ENCODE measurements at places on chromosomes 5 and 9.
A peak's percentile ranks its signal among the peaks of the same experiment; 100 is the strongest.

- DNase-seq = no peak
These were observed 19.4 kb downstream of the PSAT1 start for GRCh38 chr9:78316166-78316892.

GRCh38 chr9:134494273-134494815 lies 147.3 kb upstream of the COL5A1 start:
- no peak for DNase-seq

DNA sequence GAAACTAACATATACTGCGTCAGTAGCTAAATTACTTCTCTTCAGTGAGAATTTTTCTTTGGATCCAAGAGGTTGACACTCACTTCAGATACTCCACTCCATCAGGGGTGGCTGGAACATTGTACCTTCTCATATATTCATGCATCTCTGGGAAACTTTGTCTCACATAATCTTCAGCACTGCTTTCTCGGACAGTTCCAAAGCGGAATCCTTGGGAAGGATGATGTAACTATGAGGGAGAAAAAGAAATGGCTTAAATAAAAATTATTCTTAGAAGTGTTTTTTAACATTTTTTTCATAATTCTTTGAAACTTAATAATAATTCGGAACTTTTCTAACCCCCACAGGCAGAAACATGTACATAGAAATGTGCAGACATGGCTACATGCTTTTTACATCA lies 33.4 kb upstream of the PPP3R2 start:
- DNase-seq = no peak

GRCh38 chr5:10244342-10244944 lies 5.2 kb downstream of the ATPSCKMT start:
- DNase-seq = no peak

- DNase-seq = no peak
These were observed 1867.9 kb upstream of the NUDT12 start for GRCh38 chr5:105430516-105430915.

DNA sequence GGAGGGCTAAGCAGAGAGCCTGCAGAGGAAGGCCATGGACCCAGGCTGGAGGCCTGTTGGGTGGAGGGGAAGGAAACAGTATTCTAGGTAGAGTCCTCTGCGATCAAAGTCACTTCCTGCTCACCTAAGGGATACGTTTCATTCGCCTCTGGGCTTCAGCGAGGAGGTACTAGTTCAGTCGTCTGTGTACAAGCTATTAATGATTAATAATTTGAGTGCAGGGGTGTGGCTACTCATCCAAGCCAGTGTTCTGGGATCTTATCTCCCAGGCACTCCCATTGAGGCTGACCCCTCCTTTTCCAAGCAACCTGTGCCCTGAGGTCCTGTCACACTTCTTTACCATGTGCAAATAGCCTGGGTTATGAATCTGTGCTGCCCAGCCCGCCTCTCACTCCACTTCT lies 25.2 kb downstream of the RALGPS1 start:
- DNase-seq = no peak

DNA sequence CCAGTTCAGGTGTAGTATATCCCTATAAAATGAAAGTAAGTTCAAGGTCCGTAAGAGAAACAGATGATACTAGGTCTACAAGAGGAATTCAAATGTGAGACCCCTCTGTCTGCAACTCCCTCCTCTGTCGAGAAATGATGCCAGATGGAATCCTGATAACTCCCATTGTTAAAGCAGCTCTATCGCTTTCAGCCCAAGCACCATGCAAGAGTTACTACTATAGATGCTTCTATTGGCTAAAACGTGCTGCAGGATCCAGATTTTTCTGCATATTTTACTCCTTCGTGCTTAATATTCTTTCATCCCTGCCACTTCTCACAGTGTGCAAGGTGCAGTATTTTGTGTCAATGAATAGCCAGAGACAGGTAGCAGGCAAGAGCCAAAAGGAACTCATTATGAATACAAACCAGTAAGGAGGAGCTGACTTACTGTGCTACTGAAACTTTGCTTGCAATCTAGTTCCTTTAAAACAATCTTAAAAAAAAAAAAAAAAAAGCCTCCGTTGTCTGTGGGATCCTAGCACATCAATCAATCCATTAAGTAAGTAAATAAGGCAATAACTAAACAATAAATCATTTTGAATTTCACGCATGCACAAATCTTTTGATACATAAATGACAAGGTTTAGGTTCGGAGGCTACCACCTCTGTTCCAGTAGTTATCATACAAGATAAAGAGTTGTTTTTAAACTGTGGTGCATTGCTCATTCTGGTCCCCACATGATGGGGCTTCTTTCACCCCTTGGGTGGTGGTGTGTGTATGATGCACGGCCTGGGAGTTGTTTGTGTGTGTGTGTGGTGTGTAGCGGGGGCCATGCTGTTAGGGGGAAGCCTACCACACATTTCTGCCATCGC lies 151.1 kb upstream of the MPDZ start:
- no peak for DNase-seq

DNA sequence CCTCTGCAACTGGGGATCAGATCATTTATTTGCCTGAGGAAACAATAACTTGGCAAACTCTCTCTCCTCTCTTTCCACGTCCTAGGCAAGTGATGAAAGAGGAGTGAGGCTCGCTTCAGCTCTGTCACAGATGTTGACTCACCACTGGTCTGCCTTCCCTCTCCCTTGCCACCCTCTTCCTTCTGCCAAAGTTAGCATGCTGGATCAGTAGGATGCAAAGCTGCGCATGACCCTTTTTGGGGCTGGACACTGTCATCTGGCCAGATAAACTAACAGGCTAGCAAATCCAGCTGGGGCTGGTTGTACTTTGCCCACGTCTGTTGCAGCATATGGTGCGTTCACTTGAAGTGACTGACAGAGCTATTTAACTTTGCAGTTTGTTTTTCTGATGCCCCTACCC lies 36.2 kb upstream of the SMARCA2 start:
- peak; percentile 24 for DNase-seq

- DNase-seq = no peak
These were observed 130.1 kb upstream of the SLC44A1 start for GRCh38 chr9:105114318-105114717.

DNA sequence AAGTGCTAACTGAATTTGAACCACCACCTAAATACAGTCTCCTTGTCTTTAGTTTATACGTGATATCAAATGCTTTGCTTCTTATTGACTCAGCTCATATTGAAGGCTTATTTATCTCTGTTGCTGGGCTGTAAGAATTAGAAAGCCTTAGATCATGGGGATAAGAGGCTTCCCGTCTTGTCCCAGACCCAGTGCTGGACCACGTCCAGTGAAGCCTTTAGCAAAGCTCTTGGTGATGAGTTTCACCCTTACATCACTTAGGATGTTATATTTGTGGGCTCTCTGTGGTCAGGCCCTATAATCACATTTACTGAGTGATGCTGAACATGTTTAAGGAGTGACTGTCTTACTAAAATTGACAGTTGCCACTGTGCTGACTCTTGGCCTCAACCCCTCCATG lies 11.2 kb downstream of the FAM240B start:
- no peak for DNase-seq

- DNase-seq = no peak
These were observed 9.8 kb upstream of the PHYKPL start for GRCh38 chr5:178242416-178242815.

- DNase-seq = no peak
These were observed 23.6 kb upstream of the KCNIP1 start for GRCh38 chr5:170480260-170480659.

GRCh38 chr5:176658007-176658599 lies 10.8 kb downstream of the TSPAN17 start:
- DNase-seq = no peak

DNA sequence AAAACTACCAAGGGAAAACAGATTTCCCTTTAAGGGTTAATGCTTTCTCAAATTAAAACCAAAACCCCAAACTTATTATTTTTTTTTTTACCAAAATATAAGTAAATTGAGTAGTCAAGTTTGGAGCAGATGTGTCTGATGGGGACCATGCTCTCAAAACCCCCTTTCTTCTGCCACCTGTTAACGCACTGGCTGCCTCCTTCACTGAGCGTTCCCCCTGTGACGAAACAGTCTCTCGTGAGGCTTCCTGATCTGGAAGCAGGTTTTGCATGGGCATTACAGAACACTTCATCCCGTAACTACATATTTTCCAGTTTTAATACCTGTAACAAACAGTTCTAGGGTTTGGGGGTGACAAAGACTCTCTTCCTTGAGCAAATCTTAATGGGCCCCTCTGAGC lies 59.4 kb downstream of the ANKH start:
- DNase-seq = no peak

DNA sequence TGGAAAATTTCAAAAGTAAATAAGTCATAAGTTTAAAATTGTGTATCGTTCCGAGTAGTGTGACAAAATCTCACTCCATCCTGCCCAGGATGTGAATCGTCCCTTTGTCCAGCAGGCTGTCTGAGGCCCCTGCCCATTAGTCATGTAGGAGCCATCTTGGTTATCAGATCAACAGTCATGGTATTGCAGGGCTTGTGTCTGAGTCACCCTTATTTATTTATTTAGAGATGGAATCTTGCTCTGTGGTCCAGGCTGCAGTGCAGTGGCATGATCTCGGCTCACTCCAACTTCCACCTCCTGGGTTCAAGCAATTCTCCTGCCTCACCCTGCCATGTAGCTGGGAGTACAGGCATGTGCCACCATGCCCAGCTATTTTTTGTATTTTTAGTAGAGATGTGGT lies 30.2 kb downstream of the ITGA2 start:
- DNase-seq = no peak

- DNase-seq = no peak
These were observed 535.6 kb downstream of the SPOCK1 start for GRCh38 chr5:136963504-136963903.

DNA sequence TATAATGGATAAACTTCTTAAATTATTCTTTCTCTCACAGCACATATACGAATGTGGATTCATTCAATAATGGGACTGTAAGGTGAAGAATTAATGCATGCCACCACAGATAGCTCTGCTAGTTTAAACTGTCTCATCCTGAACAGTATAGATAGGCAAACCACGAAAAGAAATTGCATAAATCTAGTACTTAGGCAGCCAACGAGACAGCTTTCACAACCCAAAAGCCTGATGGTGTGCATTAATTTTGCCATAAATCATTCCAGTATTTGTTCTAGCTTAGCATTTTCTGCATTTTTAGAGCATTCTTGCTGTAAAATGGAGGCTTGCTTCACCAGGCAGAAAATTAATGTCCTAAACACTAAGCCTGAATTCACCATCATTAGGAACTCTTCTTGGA lies 834.2 kb upstream of the DMAC1 start:
- peak; percentile 74 for DNase-seq

GRCh38 chr5:55993731-55994494 lies 850 bp downstream of the IL6ST start:
- no peak for DNase-seq

DNA sequence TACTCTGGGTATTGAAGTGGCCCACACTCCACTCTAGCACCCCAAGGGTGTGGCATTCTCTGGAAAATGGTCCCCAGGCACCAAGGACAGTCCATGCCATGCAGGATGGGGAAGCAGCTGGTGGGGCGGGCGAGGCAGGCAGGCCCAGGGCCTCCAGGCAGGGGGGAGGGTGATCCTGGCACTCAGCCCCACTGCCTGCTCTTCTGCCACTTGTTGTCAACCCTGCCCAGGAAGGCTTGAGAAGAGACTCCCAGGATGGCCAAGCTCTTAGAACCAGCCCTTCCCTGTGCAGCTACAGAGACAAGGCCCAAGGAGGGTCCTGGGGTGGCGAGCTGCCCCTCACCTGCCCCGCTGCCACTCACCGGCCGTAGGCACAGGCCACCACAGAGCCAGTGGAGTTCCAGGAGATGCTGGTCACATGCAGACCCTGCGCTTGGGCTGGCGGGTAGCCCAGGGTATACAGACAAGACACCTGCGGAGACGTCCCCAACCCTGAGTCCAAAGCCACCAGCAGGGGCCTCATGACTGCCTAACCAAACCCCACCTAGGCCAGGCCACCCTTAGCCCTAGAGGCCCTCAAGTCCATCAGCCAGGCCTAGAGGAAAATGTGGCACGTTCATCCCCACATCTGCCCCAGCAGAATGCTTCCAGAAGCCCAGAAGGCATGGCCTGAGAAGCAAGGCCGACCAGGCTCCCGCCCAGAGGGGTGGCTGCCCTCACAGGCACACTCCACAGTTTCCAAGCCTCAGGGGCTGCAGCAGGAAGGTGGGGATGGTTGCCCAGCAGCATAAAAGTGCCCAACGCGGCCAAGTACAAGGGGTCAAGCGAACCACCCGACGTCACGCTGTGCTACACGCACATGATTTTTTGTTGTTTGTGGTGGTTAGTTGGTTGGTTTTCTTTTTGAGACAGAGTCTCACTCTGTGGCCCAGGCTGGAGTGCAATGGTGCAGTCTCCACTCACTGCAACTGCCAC lies 19.8 kb downstream of the DYNC2I2 start:
- no peak for DNase-seq

GRCh38 chr5:54884195-54884536 lies 101.2 kb downstream of the ESM1 start:
- no peak for DNase-seq

DNA sequence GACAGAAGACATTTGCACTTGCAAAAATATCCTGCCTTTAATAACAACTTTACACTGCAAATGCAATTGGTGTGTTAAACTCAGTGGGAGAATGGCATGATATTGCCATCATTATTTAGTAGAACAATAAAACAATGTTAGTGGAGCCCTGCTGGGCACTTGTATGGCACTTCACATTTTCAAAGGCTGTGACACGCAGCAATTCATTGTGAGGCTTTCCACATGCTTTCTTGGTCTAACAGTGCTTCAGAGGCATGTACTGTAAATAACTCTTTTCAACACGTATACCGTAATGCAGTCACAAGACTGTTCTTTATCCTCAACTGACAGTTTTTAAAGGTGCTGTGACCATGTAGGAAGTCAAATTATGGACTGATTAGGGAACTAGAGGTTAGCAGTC lies 155.5 kb upstream of the EPB41L4A start:
- DNase-seq = no peak

DNA sequence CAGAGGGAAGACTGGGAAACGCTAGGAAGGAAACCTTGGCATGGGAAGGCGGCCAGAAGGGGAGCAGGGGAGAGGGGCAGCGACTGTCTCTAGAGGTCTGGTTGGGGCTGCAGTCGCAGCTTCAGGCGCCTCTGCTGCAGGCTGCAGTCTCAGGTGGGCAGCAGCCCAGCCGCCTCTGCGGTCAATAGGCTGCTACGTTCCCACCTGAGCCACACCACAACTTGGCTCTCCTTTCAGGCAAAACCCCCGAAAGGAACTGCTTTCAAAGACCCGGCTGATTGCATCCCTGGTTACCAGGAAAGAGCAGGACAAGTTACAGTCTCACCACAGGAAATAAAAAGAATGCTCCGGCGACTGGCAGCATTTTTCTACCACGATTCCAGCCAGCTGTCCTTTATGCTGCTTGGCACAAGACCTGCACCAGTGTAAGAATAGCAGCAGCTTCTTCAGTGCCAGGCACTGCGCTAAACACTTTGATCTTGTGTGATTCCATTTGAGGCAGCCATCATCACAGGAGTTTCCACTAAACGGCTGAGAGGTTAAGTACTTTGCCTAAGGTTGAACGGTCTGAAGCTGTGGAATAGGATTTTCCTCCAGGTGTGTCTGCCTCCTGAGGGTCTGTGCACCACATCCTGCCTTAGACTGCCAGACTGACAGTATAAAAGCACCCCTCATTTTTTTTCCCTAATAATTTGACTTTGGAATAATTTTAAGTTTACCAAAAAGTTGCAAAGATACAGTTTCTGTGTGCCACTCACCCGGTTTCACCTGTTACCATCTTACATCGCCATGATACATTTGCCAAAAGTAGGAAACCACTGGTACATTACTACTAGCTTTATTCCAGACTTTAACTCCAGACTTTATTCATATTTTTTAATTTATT lies 7.5 kb downstream of the RPS14 start:
- no peak for DNase-seq
